Stimulated activated CD8-positive, alpha-beta memory T cell treated with anti-CD3 and anti-CD28 coated beads, Interleukin-2, amount 100 ng/mL, for 1 hour (primary cell): ENCODE measurements at places on chromosomes 5 and 9.
A peak's percentile ranks its signal among the peaks of the same experiment; 100 is the strongest.

DNA sequence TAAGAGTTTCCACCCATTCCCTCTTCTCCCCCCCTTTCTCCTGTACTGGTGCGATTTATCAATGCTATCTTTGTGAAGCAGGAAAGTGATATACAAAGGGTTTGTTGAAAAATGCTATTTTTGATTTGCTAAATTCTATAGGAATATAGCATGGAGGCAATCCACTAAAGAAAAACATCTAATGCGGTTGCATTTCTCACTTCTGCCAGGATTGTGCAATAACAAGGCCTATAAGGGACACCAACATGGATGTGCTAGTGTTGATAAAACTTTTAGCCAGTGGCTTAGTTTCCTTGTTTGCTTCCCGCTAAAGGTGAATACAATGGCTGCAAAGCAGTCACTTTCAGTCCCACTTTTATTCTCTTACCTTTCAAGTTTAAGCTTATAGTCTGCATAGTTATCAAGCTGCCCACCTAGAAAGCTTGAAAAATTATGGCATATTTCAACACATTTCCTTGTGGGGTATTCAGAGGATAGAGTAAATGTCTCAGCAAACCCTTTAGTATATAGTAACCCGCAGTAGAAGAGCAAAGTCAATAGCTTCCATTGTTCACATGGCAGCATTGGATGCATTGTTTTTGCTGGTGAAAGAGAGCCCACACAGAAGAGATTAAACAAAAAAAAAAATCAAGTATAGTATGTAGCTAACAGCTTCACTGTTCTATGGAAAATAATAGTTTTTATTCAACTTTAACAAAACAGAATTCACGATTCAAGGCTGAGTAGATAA is 674.6 kb upstream of the SEMA6A start:
- no peak for DNase-seq

DNA sequence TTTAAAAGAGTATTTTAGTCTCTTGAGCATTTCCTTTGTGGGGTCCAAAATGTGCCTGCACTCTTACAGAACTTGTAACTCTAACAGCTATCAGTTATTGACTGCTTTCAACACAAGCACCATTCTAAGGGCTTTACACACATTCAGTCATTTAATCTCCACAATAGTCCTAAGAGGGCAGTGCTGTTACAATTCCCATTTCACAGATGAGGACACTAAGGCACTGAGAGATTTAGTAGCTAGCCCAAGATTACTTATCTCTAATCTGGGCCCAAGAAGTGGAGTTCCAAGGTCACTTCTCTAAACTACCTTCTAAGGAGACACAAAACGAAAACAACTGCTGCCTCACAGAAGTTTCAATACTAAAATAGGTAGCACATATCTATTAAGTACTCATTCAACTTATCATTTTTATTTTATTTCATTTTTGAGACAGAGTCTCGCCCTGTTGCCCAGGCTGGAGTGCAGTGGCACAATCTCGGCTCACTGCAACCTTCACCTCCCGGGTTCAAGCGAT is 275.2 kb downstream of the CWC27 start:
- DNase-seq, result no peak

- no peak for DNase-seq
Measured at GRCh38 chr9:27829621-27830020, 256.3 kb upstream of the C9orf72 start.

DNA sequence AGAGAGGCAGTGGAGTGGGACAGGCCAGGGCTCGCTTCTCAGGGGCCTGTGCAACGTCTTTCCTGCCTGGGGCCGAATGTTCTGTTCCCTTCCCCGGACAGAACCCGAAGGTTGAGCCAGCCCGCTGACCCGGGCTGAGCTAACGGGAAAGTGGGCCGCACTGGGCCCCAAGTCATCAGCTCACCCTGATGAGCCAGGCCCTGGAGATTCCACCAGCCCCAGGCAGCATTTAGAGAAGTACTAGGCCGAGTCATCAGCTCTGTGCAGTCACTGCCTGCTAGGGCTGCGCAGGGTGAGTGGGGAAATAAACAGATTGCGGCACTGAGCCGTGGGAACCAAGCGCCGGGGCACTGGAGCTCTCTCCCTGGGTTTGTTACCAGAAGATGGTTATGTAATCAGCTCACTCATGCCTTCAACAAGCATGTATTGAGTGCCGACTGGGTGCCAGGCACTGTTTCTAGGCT is 29.1 kb upstream of the DUSP1 start:
- no peak for DNase-seq

DNA sequence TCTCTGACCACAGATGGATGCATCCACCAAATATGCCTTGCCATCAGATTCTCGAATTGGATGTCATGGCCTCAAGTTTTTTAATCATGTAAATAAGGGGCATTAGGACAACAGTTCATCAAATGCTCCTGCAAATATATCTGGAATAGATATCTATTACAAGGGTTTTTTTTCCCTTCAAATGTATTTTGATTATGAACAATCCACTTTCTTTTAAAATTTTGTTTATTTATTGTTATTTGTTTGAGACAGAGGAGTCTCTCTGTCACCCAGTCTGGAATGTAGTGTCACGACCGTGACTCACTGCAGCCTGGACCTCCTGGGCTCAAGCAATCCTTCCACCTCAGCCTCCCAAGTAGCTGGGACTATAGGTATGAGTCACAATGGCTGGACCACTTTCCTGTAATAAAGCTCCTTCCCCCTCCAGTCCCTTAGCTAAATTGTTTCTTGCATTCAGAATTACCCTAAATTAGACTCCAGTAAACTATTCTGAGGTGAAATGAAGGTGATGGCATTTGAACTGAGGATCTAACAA is 1412.1 kb downstream of the EFNA5 start:
- no peak for DNase-seq

- no peak for DNase-seq
Measured at GRCh38 chr5:62603934-62604333, 25.3 kb downstream of the LRRC70 start.

DNA sequence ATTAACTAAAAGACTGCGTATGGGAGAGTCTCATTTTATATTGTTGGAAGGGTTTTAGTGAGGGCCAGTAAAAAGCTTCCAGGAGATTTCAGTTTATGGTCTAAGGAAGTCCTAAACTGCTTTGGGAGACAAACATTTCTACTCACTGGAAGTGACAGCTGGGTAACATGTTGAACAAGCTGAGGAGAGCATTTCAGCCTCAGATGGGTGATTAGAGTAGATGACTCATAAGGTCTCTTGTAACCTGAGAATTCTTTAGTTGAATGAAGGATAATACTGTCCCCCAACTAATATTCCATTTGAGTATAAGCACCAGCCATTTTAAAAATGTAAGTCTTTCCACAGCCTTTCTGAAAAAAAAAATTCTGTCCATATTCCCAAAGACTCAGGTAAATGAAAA is 218.0 kb upstream of the C9orf72 start:
- no peak for DNase-seq

- DNase-seq, result no peak
Measured at GRCh38 chr5:118196229-118196628, 792.1 kb downstream of the DTWD2 start.

- DNase-seq, result no peak
Measured at GRCh38 chr5:1003296-1003937, 5.2 kb upstream of the NKD2 start.

DNA sequence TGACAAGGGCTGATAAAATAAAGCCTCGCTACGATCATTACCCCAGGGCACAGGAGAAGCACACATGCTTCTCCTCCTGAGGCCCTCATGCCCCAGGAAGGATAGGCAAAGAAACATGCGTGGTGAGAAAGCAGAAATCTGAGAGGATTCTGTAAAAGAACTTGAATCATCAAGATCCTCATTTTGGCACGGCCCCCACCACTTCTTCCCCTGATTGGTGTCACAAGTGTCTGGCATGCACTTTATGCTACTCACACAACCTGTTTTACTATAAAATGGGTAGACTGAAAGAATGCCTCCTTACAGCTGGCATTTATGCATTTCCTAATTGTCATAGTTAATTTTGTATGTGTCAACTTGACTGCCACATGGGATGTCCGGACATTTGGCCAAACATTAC is 32.1 kb downstream of the PCA3 start:
- no peak for DNase-seq

GRCh38 chr9:34555002-34555348 is 32.2 kb upstream of the ENHO start:
- DNase-seq, result no peak

DNA sequence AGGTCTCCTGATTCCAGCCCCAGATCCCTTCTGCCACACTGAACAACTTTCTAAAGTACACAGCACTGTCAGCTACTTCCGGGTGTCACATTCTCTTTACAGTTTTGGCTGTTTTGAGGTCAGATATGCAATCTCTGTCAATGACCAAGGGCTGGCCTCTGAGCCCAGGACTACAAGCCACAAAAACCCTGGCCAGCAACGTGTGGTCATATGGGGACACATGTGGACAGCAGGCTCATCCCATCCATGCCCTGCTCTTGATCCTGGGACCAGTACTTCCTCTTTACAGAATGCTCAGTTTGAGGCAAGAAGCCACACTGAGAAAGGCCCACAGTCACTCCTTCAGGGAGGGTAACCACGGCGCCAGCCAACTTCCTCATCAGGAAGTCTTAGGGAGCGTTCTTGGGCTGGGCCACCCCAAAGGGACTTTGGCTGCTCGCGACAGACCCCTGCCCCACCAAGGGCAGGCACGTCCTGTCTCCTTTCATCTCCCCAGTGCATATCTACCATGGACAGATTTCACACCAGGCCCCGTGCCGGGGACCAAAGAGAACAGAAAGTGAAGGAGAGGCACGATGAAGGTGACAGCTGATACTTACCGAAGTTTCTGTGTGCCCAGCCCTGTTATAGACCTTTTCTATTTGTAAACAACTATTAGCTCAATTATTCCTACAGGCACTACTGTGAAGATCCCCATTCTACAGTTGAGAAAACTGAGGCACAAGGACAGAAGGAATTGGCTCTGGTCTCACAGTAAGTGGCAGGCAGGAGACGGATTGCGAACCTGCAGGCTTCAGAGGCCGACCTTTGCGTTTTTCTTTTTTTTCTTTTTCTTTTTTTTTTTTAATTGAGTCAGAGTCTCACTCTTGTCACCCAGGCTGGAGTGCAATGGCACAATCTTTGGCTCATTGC is 37.3 kb downstream of the STK10 start:
- DNase-seq, result no peak

GRCh38 chr5:113375480-113376060 is 59.2 kb downstream of the TSSK1B start:
- no peak for DNase-seq

DNA sequence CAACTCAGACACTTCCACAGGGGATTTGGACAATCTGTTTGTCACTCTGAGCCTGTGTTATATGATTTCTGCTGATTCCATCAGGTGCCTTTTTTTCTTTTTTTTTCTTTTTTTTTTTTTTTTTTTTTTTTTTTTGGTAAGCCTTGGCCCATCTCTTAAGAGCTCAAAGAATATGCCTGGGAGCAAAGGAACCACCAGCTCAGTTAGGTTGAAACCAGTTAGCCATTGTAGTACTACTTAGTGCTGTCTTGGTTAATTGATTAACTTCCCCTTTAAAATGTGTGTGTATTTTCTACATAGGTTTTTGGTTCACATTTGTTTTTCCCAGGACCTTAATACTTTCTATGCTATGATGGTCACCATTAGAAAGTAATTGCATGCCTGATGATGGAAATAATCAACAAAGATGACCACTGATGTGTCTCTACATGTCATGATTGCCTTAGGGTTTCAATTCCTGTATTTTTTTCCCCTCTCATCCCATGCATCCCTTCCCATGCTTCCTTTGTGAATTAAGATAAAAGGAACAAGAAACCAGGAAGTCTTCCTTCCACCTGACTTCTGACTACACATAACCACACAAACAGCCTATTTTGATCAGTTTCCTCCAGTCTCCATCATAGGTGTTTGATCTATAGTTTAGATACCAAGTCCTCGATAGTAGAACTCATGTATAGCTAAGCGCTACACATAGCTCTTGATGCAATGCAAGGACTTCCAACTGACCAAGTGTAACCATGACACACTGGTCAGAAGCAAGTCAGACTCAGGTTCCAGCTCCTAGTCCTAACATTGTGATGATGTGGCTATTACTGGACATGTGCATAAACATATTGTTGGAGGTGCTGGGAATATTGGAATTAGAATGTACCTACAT is 306.1 kb downstream of the EFNA5 start:
- DNase-seq, result no peak

- DNase-seq, result peak; percentile 84
Measured at GRCh38 chr5:150436141-150436680, 13.3 kb downstream of the RPS14 start.

GRCh38 chr5:165393839-165394238 is 1888.4 kb downstream of the MAT2B start:
- no peak for DNase-seq

DNA sequence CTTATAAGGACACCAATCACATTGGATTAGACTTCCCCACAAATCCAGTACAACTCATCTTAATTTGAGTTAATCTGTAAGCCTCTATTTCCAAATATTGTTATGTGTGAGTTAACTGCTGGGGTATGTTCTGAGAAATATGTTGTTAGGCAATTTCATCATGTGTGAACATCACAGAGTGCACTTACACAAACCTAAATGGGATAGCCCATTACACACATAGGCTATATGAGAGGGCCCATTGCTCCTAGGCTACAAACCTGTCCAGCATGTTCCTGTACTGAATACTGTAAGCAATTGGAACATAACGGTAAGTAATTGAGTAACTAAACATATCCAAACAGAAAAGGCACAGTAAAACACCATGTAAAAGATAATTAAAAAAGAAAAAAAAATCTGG is 19.1 kb upstream of the ARSI start:
- DNase-seq, result no peak

DNA sequence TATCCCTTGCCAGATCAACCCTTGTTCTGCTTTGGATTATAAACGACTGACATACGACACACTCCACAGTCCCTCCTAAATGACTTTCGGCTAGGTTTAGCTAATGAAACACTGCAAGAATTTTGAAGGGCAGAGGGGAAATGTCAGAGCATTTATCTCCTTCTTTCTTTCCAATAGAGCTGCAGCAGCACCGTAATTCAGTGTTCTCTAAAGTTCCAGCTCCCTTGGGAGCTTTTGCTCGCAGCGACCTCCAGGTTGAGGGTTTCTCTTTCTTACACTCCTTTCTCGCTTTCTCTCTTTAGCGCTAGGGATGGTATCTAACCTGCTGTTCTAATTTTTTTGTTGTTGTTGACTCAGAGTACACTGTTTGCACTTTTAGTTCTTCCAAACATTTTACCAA is 467.1 kb upstream of the ST8SIA4 start:
- no peak for DNase-seq

DNA sequence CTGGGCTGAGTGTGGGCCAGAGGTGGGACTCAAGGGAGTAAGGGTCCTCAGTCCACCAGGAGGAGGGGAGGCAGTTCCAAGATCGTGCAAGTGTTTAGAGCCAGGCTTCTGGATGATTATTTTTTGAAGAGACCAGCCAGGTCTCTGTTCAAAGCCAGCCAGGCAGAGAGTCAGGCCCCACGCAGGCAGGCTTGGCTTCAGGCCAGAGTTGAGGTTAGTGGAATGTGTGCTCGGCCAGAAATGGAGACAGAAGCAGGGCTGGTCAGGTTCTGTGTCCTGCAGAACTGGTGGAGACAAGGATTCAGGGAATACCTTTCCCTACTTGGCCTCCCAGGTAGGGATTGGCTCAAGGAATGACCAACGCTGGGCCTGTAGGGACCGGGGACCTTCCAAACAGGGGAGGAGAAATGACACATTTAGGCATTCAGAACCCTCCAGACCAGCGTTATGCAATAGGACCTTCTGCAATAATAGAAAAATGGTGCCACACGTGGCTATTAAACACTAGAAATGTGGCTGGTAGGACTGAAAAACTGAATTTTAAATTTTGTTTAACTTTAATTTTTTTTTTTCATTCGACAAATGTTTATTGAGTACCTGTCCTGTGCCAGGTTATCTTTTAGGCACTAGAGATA is 106.2 kb downstream of the CMYA5 start:
- no peak for DNase-seq
